ENCODE measurements at places on chromosomes 7 and 10.
A peak's percentile ranks its signal among the peaks of the same experiment; 100 is the strongest.

DNA sequence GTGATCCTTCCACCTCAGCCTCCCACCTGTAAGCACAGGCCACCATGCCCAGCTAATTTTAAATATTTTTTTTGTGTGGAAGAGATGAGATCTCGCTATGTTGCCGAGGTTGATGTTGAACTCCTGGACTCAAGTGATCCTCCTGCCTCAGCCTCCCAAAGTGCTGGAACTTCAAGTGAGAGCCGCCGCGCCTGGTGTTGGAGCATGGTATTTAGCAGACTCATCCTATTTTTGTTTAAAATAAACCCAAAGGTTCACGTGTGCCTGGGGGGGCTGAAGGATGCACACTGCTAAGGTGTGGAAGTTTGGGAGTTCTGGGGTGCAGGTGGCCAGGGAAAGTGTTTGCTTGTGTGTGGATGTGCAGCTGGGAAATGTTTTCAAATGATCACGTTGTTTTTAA, 18.1 kb downstream of the PDGFA start:
- no peak for DNase-seq

- DNase-seq, result no peak
These were observed 822.1 kb upstream of the SORCS1 start for GRCh38 chr10:107986571-107986970.

- peak; percentile 36 for DNase-seq
These were observed 21.6 kb downstream of the RBM28 start for GRCh38 chr7:128322040-128322643.

GRCh38 chr7:68900096-68900495, 698.2 kb upstream of the AUTS2 start:
- no peak for DNase-seq

- no peak for DNase-seq
These were observed 658.2 kb downstream of the PARD3 start for GRCh38 chr10:34156781-34157425.

DNA sequence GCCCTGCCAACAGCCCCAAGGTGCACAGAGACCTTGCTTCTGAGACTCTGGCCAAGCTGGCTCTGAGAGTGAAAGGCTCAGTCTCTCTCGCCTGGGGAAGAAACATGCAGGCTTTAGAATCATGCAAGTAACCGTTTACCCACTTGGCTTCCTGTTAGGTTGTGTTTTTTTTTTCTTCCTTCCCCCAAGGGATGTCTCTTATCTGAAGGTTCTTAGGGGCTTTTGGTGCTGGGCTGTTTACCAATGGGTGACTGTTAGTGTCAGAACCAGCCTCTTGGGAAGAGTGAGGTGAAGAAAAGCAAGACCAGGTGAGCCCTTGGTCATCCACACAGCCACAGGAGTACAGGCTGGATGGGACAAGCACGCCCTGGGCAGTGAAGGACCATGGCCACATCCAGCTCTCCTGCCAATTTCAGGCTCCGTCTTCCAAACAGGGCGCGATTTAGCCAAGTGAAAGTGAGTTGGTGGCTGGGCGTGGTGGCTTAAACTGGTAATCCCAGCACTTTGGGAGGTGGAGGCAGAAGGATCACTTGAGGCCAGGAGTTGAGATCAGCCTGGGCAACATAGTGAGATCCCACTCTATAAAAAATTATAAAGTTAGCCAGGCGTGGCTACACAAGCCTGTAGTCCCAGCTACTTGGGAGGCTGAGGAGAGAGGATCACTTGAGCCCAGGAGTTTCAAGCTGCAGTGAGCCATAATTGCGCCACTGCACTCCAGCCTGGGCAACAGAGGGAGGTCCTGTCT, 76.3 kb upstream of the CUX1 start:
- peak; percentile 38 for DNase-seq

GRCh38 chr10:47359626-47360418, 11.7 kb downstream of the RBP3 start:
- peak; percentile 10 for DNase-seq

GRCh38 chr7:111903797-111904196, 302.4 kb downstream of the DOCK4 start:
- no peak for DNase-seq

DNA sequence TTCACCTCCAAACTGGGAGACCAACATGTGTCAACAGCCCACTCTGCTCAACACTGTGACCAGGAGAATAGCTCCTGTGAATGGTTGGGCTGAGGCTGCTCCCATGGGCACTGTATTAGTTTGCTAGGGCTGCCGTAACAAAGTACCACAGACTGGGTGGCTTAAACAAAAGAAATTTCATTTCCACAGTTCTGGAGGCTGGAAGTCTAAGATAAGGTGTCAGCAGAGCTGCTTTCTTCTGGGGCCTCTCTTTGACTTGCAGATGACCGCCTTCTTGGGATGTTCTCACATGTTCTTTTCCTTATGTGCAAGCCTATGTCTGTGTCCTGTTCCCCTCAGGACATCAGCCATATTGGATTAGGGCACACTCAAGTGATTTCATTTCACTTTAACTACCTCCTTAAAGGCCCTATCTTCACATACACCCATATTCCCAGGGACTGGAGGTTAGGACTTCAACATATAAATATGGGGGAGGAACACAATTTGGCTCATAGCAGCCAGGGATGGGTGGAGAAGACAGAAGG, 90.3 kb downstream of the CPED1 start:
- no peak for DNase-seq

GRCh38 chr10:127148933-127149220, 47.5 kb downstream of the INSYN2A start:
- DNase-seq, result no peak

GRCh38 chr10:71924771-71925170, 39.4 kb upstream of the CHST3 start:
- DNase-seq, result no peak

DNA sequence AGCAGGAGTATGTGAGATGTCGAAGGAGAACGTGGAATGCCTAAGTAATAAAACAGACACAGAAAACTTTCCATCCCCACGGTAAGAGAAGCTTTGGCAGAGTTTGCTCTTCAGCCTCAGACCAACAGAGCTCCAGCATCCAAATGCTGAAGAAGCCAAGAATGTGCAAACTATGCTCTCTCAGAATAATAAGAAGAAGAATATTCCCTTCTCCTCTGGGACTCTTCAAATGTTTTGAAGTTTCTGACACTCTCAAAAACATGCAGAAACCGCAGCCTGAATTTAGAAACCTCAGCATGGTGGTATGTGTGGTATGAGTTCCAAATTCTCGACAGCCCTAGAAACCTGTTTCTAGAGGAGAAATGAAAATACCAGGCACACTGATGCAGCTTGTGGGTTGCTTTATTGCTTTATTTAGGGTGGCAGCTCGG, 113.3 kb downstream of the KCNMA1 start:
- no peak for DNase-seq

GRCh38 chr7:99193527-99194220, 14.2 kb downstream of the KPNA7 start:
- no peak for DNase-seq

All from activated naive CD4-positive, alpha-beta T cell treated with anti-CD3 and anti-CD28 coated beads, Interleukin-2, amount 10 ng/mL, durations not matched to agents 7 days and 5 days (primary cell).